ENCODE measurements at places on chromosomes 7 and 10.

GRCh38 chr10:61376908-61377368 lies 76.2 kb downstream of the TMEM26 start:
- DNase-seq = no peak

GRCh38 chr7:123571684-123572083 lies 14.1 kb upstream of the NDUFA5 start:
- no peak for DNase-seq

GRCh38 chr10:72039377-72039776 lies 49.0 kb downstream of the SPOCK2 start:
- DNase-seq = no peak

GRCh38 chr7:87154166-87154565 lies 1.9 kb downstream of the DMTF1 start:
- DNase-seq = no peak

All from stimulated activated CD8-positive, alpha-beta memory T cell treated with anti-CD3 and anti-CD28 coated beads, Interleukin-7, amount 100 ng/mL, for 48 hours (primary cell).